ENCODE measurements at places on chromosomes 4 and X.

DNA sequence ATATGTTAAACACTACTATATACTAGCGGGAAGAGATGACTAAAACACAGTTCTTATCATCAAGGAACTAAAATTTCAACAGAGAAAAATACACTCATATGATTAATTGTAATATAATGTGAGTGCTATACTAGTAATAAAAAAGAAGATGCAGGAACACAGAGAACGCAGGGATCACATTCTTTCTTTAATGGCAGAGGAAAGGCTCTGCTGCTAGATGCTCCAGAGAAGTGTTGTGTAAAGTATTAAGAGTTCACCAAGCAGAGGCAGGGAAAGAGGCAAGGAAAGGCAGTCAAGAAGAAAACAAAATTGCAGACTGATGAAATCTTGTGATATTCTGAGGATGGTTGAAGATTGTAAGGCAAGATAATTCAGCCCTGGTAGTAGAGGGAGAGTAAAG lies 394.7 kb downstream of the PDGFC start:
- DNase-seq = no peak

- DNase-seq = no peak
Measured at GRCh38 chr4:163495900-163496299, 1.4 kb downstream of the TMA16 start.

DNA sequence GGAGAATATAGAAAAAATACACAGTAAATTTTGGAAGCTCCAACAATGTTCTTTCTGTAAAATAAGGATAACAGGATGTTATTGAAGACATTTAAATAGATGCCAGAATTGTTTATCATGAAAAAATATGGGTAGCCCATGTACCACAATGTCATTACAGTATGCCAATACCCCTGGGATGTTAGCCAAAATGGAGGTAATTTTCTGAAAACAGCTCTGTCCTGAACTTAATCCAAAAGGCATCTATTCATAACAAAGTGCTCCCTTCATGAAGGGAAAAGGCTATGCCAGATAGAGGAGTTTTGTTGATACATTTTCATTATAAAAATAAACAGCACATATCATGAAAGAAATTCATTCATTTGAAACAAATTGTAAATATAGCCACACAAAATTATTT lies 1902.6 kb upstream of the AGA start:
- no peak for DNase-seq

DNA sequence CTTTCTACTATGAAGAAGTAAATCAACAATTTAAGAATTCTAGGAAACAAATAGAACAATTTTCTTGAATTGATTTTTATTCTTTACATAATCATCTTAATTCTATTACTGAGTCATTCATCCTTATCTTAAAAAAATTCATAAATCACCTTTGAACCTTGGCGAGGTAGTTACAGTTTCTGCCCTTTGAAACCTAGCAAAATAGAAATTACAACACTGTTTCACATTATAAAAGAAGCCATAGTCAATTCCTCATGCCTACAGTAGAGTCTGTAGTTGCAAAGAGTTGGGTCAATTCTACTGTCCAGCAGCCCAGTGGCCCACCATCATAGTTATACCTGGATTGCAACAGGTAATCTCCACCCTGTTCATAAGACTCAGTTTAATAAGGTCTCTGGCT lies 7.3 kb downstream of the SMIM31 start:
- DNase-seq = no peak

DNA sequence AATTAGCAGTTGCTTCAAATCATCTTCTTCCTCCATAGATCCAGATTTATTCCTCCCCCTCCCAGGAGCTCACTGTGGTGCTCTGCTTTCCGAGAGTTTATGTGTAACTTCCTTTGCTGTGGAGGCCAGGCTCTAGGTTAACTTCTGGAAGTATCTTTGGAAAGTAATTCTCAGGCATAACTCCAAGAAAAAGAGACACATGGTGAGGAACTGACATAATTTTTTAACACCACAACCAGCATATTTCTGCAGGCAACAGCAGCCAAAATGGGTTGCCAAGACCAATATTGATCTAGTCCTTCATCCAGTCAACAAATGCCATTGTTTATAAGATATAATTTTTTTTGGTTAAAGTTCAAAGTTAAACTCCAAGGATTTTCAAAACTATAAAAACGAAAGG lies 114.5 kb upstream of the RBPJ start:
- no peak for DNase-seq

GRCh38 chrX:8688776-8689175 lies 43.2 kb downstream of the ANOS1 start:
- no peak for DNase-seq

- no peak for DNase-seq
Measured at GRCh38 chr4:141654098-141654497, 17.7 kb downstream of the IL15 start.

GRCh38 chr4:111631215-111631999 lies 513.8 kb upstream of the FAM241A start:
- DNase-seq = no peak

- no peak for DNase-seq
Measured at GRCh38 chrX:123138473-123138872, 45.6 kb upstream of the GRIA3 start.

- DNase-seq = no peak
Measured at GRCh38 chrX:8748855-8749254, 16.9 kb upstream of the ANOS1 start.

DNA sequence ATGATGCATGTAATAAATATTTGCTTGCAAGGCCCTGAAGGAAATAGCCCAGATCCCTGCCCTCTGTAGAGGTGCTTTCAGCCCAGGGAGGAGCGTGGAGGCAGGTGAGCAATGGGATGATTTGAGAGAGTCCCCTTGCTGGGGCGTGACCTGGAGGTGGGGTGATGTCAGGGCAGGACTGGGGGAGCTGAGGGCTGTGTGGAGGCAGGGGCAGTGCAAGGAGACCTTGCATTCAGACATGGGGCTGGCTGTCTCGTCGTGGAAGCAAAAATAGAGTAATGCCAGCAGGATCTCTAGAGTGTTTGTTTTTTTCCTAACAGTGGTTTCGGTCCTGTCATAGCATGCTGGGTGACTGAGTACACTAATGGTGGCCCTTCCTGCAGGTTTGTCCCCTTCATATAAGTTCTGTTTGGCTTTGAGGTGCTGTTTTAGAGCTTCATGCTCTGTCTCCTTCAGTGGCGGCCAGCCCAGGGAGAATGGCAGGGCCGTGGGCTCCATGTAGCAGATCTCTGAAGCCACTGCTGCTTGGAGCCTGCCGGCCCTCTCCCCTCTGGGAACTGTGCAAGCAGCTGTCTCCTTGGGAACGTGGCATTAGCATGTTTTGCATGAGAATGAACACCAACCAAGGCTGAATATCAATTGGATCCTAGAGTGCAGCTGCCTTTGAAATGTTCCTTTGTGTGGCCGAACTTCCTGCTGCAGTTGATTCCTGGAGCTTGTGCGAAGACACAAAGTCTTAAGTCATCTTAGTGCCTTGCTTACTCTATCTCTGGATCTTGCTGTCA lies 39.3 kb upstream of the CLDN34 start:
- no peak for DNase-seq

Measured in activated naive CD4-positive, alpha-beta T cell (primary cell).